ENCODE measurements at places on chromosomes 5 and 9.

DNA sequence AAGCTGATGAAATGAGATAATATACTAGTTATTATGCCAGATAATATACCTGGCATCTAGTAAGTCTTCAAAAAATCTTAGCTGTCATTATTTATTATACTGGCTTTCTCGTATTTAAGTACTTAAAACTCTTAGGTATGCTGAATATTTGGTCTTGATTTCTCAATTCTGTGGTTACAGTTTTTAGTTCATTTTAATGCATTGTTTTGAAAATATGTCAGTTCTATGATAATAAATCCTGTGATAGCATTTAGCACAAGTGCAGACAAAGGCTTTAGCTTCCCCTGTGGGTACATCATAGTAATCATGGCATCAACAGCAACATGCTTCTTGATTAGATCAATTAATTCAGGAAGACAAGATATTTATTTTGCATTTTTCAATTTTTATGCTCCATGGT is 133.0 kb downstream of the SMC2 start:
- DNase-seq, result no peak

- DNase-seq, result no peak
Observed at GRCh38 chr5:143561219-143561618, 157.7 kb upstream of the NR3C1 start.

DNA sequence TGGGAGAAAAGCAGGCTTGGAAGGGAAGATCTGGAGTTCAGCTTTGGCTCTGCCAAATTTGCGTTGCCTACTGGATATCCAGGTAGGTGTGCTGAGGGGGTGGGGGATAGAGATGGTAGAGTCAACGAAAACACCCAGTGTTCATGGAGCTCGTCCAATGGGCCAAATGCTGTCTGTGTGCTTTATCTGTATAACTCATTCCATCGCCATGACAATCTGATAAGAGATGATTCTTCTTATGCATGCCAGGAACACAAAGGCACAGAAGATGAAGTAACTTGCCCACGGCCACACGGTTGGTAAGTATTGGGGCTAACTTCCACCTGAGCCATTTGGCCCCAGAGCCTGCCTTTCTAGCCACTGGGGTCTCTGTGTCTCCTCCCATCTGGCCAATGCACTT is 53.2 kb downstream of the BOD1 start:
- DNase-seq, result no peak

GRCh38 chr9:122205176-122205575 is 23.6 kb downstream of the LHX6 start:
- no peak for DNase-seq

DNA sequence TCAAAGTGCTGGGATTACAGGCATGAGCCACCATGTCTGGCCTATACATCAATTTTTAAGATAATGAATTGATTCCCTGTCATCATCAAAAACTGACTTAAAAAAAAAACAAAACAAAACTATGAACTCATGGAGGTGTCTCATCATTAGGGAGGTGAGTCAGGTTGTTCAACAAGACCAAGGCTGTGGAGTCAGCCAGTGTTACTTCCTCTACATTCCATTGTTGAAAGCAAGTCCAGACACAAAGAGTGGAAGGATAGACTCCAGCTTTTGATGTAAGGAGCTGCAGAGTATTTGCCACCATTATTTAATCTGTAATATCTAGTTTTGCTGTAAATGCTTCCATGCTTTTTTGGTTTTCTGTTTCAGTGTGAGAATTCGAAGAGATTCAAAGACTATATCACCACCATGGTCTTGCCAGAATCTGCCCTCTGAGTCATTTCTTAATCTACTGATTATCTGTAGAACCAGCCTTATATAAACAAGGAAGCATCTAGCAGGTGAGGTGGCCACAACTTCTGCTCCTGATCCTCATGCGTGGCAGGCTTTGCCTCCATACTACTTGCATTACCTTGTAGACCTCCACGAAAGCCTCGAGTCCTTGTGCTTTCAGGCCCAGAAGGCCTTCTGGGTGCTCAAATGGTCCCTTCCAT is 156.1 kb downstream of the FGF1 start:
- no peak for DNase-seq

DNA sequence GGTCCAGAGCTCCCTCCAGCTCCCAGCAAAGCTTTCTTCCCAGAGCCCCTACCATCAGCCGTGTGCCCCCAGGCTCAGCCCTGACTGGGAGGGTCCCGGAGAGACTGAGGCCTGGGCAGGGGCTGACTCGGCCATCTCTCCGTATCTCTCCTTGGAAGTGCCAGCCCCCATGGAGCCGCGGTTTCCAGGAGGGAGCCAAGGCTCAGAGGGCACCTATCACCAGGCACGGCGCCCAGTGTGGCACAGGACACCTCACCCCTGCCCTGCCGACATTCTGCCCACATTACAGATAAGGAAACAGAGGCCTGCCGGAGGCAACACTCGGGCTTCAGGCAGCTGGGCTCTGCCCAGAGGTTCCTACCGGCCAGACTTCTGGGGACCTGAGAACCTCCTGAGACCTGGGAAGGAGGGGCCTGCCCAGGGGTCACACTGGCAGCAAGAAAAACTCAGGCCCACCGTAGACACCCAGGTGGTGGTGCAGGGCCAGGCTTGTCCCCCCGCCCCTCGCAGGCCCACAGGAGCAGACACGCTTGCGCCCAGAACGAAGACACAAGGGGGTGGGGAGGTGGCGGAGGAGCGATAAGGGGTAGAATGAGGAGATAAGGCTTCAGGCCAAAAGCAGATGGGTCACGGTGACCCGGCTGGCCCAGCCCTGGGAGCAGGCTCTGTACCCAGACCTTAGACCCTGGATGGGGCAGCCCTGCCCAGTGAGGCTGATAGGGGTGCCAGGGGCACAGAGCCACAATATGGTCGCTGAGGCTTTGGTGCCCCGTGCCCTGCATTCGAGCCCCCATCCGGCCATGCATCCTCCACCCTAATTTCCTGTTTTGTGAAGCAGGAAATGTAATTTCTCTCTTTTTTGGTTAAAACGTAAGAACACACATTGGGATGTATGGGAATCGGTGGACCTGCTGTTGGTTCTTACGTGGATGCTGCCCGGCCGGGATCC is 11.8 kb downstream of the NR5A1 start:
- no peak for DNase-seq

GRCh38 chr9:126146254-126147145 is 180.1 kb upstream of the MVB12B start:
- peak; percentile 1 for DNase-seq

GRCh38 chr5:142829801-142830220 is 59.6 kb downstream of the ARHGAP26 start:
- no peak for DNase-seq

DNA sequence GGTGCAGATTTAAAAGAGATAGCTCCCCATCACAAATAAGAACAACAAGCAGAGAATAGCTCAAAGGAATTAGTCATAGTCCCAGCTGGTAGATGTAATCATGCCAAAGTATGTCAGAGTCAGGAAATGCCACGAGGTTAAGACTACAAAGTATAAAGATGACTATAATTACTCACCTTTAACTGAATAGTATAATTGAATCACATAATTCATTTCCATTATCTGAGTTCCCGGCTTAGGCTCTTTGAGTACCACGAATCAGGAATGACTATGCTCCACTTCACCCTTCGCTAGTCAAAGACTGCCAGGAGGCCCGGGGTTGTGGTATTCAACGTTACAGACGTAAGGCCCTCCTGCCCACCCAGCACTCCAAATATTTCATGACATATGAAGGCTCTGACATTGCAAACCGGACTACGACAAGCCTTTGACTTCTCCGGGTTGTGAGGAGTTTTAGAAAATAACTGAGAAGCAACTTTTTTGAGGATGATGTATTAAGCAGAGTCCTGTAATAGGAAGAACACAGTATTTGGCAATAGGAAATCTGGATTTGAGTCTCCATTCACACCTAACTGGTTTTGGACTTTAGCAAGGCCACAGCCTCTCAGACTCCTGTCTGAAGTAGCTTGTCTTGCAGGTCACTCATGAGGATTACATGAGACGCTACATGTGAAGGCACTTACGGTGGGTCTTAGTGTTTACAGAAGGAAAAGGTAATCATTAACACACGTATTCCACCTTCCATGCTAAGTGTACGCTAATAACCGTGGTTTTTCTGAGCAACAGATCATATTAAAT is 64.6 kb downstream of the ENC1 start:
- no peak for DNase-seq

- DNase-seq, result no peak
Observed at GRCh38 chr9:4334410-4334813, 34.5 kb upstream of the GLIS3 start.

- no peak for DNase-seq
Observed at GRCh38 chr5:146173597-146173996, 8.9 kb downstream of the LARS1 start.

DNA sequence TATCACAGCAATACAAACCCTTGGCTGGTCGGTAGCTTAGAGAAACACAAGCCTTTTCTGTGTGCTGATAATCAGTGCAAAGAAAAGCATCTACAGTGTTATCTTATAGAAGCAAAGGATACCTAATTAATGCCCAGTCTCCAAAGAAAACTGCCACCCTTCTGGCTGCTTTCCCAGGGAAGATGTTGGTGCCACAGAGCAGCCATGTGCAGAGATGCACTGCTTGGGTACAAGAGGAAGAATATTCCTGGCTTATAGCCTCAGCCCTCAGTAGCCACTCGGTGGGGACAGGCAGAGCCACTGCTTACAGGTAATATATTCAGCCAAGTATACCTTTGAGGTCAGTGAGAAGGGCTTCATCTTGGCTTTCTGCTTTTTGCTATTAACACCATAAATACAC is 185.3 kb downstream of the PCSK1 start:
- DNase-seq, result no peak

DNA sequence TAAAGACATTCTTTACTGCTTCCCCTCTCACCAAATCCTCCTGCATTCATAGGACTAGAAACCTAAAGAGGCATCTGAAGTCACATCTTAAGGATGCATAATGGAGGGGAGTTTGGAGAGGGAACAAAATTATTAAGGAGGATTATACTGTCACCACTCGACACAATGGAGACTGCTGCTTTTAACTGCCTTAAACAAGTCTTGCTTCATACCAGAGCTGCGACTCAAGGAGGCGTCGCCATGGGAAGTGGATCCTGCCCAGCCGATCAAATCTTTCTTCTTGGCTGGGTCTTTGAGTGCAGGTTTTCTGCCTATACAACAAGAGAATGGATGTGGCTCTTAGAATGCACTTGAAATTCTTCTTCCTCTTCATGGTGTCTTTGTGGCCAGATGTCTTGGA is 66.7 kb upstream of the FOXE1 start:
- DNase-seq, result no peak

DNA sequence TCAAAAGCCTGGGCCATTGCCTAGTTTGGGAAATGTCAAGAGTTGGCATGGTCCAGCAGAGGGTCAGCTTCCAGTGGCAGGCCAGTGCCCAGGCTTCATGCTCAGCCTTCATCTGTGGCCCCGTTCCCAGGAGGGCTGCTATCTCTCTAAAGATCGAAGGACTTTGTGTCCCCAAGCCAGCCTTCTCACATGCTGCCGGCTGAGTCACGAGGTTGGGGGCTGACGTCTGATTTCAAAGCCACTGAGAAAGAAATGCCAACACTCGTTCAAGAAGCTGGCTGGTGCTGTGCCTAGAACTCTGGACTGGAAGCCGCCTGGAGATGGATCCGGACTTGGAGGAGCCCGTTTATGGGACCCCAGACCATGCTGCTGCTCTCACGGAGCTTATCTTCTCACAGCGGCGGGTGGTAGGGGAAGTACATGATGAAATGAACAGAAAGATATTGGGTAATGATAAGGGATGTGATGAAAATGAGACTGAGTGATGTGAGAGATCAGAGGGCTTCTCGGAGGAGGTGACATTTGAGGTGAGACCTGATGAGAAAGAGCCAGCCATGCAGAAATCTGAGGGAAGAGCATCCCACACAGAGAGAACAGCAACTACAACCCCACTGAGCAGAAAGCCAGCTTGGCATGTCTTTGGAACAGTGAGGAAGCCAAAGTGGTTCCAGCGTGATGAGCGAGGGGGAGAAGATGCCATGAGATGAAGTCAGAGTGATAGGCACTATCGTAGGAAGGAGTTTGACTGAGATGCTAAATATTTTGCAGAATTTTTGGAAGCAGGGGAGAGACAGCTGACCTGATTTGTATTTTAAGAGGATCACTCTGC is 54.9 kb upstream of the BOD1 start:
- no peak for DNase-seq

- DNase-seq, result no peak
Observed at GRCh38 chr9:117825609-117826347, 121.6 kb downstream of the TLR4 start.

DNA sequence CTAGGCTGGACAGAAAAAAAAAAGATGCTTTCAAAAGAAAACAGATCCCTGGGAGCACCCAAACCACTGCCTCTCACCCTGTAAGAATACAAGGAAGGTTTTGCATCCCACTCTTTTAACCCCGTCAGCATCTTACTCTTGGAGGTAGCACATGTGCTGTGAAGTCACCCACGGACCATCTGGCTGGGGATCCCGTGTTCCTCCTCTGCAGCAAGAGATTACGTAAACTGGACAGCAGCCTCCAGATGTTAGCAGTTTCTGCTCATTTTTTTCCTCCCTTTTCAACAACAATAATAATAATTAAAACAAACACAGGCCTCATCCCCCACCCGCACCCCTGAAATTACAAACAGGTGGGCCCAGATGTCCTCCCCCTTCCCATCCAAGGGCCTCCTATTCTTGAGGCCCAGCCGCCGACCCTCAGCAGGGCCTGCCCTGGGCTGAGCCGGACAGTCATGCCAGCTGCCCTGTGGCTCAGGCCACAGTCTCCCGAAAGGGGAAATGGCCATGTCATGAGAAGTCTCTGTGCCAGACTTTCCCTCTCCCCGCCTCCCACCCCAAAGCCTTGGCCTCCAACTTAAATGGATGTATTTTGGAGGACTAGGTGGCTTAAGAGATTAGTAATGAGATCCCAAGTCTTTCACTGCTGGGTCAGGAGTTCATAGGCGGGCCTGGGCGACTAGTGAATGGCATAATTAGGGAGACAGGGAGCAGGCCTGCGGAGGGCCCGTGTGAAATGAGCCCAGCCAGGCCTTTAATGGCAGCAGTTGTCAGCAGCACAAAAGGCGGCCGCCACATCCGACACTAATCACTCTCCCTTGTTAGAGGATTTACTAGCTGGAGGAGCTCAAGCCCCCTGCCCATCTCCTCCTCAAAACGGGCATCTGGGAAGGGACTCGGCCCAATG is 165.1 kb downstream of the PAPPA start:
- no peak for DNase-seq

DNA sequence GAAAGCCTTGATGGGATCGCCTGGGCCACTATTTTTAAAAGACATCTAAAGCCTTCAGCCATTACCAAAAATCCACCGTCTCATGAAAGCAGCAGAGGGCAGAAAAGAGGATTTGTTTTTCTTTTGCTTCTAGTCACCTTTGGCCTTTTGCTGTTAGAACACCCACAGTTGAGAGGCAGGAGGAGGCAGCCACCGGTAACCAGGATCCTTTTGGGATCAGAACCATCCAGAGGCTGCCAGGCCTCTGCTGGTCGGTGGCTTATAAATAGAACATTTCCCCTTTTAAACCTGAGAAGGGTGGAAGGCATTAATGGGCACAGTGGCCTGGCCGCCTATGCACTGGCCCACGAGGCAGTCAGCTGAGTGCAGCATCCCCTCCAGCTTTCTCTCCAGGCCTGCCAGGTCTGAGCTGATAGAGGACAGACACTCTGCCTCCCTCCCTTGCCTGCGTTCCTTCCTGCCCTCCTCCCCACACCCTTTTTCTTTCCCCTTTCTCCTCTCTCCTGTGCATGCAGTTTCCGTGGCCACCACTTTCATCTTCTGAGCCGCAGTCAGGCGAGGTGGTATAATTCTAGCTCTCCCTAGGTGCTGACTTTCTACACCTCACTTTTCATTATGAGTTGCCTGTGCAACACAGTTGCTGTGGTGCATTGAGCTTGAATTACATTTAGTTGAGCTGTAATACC is 253.4 kb downstream of the ARHGAP26 start:
- no peak for DNase-seq

- no peak for DNase-seq
Observed at GRCh38 chr5:9534881-9535517, 10.9 kb downstream of the SEMA5A start.

GRCh38 chr5:149367249-149367971 is 9.6 kb downstream of the PCYOX1L start:
- DNase-seq, result no peak
